ENCODE measurements at places on chromosomes 4 and X.

GRCh38 chrX:153640736-153641575 is 6.0 kb upstream of the DUSP9 start:
- DNase-seq: no peak

DNA sequence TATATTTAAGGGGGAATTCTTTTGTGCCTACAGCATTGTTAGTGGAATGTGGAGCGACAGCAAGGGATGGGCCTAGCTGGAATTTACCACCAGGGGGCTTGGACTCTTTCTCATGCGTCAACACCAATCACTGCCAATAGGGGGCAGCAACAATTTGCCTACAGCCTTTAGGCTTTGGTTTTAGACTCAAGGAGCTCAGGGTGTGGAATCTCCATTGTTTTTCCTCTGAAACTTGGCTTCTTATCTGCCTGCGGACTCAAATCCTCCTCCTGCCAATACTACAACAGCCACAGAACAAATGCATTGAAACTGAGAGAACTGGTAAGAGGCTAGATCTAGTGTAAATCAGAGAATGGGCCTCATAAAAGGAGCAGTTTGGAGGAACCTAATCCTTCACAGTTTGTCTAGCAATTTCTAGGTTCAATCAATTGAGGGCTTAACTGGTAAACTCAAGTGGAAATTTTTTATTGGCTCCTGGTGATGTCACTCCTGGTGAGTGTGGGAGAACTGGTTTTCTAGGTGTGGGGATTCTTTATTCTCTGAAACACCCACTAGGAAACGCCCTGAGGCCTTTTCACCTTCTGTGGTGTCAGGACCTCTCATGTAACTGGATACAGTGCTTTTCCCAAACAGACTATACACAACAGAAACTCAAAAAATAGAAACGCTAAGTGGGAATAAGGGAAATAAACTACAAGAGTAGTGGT is 27.9 kb upstream of the TMSB4X start:
- peak; percentile 50 for DNase-seq

GRCh38 chr4:88341227-88342192 is 37.1 kb upstream of the HERC6 start:
- no peak for DNase-seq

DNA sequence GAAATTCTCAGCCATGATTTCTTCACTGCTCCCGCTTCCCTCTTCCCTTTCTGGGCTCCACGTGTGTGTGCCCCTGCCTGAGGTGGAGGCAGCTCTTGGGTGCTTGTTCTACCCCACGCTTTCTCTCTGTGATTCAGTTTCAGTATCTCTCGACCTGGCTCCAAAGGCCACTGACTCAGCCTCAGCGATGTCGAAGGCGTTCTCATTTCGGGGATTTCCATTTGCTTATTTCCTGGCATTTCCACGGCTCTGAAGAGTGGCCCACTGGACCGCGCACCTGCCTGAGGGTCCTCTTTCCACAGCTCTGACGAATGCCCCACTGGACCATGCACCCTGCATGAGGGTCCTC is 52.4 kb downstream of the GAK start:
- DNase-seq: peak; percentile 21

DNA sequence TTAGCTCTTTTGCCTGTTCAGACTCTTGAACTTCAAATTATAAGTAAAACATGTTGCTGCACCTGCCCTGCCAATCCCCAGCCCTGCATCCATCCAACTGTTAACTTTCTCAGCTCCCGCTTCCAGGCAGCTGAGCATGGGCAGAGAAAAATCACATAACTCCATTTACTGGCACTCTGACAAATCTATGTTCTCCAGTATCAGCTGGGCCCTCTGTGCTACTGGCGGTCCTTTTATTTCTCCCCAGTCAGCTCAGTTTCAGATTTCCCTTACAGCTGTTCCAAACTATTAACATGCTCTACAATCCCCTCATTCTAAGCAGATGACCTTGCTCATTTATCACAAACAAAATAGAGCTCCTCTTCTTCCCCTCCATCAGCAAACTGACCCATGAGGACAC is 240.4 kb upstream of the TET2 start:
- DNase-seq: no peak

DNA sequence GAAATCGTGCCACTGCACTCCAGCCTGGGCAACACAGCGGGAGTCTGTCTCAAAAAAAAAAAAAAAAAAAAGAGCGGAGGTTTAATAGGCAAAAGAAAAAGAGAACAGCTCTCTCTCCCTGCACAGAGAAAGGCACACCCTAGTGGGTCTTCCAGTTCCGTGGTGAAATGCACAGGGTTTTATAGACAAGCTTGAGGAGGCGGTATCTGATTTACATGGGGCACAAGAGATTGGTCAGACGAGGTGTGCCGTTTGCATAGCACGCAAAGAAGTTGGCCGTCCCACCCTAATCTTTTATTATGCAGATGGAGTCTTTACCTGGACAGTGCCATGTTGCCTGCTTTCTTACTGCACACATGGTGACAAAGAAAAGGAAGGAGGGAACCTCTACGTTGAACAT is 33.5 kb upstream of the REST start:
- DNase-seq: no peak

- no peak for DNase-seq
Observed at GRCh38 chr4:156633847-156634246, 337.8 kb downstream of the PDGFC start.

DNA sequence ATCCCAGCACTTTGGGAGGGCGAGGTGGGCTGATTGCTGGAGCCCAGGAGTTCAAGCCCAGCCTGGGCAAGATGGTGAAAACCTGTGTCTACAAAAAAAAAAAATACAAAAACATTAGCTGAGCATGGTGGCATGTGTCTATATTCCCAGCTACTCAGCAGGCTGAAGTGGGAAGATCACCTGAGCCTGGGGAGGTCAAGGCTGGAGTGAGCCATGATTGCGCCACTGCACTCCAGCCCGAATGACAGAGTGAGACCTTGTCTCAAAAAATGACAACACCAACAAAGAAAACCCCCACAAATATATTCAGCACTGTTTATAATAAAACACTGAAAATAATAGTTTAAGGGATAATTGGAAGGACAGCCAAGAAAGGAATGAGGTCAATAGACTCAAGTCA is 3.6 kb upstream of the ELOVL6 start:
- no peak for DNase-seq

DNA sequence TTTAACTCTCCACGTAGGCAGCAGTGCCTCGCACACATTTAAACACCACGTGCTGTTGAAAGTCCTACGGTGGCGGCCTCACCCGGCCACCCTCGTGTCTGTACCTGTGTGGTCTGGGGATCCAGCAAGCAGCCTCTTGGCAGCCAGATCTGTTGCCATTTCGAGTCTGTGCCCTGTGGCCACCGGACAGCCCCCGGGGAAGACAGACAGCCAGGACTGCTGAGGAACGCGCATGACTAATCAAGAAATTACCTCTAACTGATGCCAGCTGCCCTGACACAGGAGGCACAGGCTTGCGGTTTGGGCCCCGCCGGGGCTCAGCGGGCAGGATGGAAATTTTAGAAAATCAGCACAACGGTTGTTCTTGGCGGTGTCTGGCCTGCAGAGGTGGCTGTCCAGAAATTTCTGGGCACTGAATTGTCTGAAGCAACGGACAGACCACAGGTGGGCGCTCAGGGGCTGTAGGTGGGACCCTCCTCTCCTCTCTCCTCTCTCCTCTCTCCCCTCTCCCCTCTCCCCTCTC is 15.6 kb upstream of the ASMTL start:
- DNase-seq: peak; percentile 73

DNA sequence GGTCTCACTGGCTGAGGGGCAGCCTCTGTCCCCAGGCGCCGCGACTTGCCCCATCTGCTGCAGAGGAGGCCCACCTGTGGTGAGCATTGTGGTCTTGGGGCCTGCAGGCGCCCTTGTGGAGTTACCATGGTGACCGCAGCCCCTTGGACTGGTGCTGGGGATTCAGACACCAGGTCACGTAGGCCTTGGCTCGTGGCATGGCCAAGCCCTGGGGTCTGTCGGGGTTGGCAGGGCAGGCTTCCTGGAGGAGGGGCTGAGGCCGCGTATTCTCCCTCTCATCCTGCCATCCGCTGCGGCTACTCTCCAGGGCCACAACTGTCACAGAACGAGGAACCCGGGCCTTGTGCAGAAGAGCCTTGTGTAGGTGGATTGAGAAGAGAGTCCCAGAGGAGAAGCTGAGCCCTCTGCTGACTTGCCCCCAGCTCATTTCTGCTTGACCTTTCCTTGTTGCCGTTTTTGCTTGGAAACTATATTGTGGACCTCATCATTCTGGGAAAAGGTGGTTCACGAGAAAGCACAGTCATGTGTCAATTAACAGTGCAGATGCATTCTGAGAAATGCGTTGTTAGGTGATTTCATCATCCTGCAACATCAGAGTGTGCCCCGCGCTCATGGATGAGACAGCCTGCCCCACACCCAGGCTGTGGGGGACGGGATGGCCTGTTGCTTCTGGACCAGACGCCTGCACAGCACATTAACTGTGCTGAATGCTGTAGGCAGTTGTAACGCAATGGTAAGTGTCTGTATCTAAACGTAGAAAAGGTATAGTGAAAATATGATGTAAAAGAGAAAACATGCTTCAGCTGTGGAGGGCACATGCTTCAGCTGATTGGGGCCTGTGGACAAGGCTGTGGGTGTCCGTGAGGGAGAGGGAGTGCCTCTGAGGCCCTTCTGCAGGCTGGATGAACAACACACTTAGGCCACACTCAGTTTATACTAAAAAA is 38.5 kb downstream of the TRMT44 start:
- no peak for DNase-seq

- no peak for DNase-seq
Observed at GRCh38 chr4:6200922-6201362, 593 bp upstream of the JAKMIP1 start.

GRCh38 chr4:150217192-150217591 is 138.9 kb downstream of the DCLK2 start:
- DNase-seq: no peak

- no peak for DNase-seq
Observed at GRCh38 chr4:166977596-166977995, 256.7 kb downstream of the SPOCK3 start.

- no peak for DNase-seq
Observed at GRCh38 chr4:76279462-76279861, 27.1 kb upstream of the STBD1 start.

- no peak for DNase-seq
Observed at GRCh38 chr4:52627876-52628275, 31.2 kb downstream of the USP46 start.

DNA sequence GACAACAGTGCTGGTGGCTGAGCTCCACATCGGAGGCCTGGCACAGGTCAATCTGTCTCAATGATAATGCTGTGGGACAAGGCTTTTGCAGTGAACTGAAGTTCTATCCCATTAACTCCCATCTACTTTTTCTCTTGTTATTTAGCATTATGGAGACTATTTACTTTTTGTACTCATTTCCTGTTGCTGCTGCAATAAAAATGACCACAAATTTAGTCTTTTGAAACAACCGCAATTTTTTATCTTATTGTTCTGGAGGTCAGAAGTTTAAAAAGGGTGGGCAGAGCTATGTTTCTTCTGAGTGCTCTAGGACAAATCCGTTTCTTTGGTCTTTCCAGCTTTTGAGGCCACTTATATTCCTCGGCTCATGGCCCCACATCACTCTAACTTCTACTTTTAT is 111.0 kb upstream of the PITX2 start:
- DNase-seq: no peak

- no peak for DNase-seq
Observed at GRCh38 chr4:84035568-84035967, 463.5 kb downstream of the NKX6-1 start.

GRCh38 chrX:9797384-9798360 is 11.4 kb downstream of the SHROOM2 start:
- DNase-seq: no peak

- no peak for DNase-seq
Observed at GRCh38 chr4:101649790-101650515, 140.6 kb upstream of the BANK1 start.

GRCh38 chrX:153448556-153449367 is 2.9 kb upstream of the TREX2 start:
- DNase-seq: no peak

DNA sequence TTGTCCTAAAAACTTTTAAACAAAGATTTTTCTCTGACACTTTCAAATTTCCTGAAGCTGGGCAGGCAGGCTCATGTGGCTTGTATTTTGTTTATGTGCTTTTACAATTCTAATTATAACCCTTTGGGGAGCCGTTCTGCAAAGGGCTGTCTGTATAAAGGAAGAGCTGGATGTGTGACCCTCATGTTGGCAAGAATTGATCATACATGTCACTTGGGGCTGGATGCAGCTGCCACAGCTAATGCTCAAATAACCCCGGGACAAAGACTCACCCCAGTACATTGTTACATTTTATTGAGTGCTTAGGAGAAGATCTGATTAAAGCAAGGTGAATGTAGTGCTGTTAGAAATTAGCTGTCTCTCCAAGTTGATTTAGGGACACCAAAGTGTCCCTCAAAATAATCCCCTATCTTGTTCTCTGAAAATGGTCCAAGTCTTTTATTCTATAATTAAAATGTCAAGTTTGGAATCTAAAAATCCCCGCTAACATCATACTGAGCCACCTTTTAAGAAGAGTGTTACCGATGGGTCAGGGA is 13.0 kb upstream of the DAPP1 start:
- no peak for DNase-seq

DNA sequence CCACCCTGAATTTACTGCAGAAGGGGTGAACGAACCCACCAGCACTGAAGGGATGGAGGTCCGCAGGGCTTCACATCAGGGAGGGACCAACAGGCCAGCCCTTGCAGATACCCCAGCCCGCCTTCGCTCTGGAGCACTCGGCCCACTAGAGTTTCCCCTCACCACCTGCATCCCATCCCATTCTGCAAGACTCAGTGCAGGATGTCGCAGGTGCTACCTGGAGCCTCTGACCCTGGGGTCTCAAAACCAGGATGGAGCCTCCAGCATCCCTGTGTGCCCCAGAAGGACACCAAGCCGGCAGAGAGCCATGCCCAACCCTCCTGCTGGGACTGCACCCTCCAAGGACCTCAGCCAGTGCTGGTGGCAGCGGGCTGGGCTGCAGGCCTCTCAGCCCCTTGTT is 57.6 kb upstream of the ADRA2C start:
- DNase-seq: no peak

DNA sequence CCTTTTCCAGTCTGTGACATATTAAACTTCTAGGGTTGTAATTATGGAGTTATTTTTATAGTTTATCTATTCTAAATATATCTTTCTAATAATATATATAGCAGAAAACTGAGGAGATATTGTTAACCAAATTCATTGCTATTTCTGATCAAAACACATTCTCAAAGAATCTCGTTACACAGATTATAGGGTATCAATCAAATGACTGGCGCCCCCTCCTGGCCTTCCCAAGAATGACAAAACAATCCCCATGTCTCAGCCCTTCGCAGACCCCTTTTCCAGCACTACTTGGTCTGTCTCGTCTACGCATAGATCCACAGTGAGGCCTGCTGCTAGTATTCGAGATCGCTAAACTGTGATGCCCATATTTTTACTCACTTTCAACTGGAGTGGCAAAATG is 209.3 kb downstream of the GPC3 start:
- DNase-seq: no peak

- no peak for DNase-seq
Observed at GRCh38 chr4:69642961-69643360, 3.5 kb upstream of the UGT2A2 start.

DNA sequence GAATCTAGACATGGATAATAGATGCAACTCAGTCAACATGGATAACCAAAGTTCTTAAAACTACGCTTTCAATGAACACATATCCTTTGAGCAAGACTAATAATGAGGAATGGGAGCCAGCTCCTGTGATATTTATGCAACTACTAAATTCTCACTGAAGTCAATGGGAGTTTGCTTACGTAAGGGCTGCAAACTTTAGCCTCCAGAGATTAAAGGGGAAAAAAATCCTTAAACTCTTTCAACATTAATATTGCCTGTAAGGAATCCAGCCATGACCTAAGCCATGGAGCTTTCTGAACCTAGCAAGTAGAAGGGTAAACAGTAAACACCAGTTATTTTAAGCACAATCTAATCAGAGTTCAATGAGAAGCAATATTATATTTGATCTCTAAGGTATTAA is 125.2 kb upstream of the PITX2 start:
- no peak for DNase-seq
